ENCODE measurements at places on chromosomes 6 and 20. TPM values are rescaled to one million over a fixed set of nuclear protein-coding genes. Genes with fewer than 3 reads are reported as not detected.

- ATAC-seq = peak; percentile 42
Measured at GRCh38 chr6:37141281-37142049, 28.5 kb upstream of the PIM1 start.

DNA sequence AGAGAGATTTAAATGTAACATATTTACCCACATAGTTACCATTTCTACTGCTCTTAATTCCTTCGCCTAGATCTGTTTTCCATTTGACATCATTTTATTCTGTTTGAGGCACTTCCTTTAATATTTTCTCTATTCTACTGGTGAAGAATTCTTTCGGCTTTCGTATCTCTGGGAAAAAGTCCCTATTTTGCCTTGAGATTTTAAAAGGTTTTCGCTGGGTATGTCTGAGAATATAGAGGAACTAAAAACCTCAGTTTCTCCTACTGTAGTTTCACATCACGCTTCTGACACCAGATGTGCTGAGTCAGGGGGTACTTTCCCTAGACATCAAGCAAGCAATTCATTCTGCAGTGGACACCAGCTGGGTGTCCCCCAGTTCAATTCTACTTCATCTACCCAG, 61.7 kb downstream of the E2F3 start:
- ATAC-seq = no peak

- no peak for ATAC-seq
Measured at GRCh38 chr6:104173668-104174067, 686.1 kb downstream of the HACE1 start.

GRCh38 chr6:134097114-134097707, 44.8 kb upstream of the SLC2A12 start:
- no peak for ATAC-seq

- no peak for ATAC-seq
Measured at GRCh38 chr6:149779644-149779963, 30.1 kb downstream of the PCMT1 start.

DNA sequence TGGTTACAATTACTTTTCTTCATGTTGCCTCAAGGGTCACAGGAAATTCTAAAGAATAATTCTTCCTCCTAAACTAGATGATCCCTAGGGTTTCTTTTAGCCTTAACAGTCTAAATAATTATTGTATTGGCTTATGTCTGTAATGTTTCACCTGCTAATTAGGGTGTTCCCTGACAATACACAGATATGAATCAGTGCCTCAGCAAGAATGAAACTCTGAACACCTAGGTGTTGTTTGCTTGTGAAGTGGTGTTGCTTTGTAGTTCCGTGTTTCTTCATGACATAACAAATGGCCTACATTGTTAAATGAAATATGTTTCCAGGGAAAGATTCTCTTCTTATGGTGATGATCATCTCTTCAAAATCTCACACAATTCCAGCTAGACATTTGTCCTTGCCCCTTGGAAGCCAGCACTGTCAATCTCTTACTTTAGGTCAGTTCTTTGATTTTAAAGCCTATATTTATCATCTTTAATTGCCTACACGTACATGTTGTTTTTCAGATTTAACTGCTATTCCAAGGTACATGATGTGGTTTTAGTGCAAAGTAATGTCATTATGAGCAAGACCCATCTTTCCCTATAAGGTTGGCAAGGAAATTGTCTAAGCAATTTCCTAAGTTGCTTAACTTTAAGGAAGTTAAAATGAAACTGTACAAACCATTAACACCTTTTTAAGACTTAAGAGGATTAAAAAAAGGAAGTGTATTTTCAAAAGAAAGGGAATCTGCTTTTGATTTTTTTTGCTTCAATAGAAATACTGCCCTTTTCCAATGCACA, 111.9 kb downstream of the TBC1D7 start:
- no peak for ATAC-seq

GRCh38 chr6:152129691-152130151, 322.2 kb downstream of the ESR1 start:
- no peak for ATAC-seq

DNA sequence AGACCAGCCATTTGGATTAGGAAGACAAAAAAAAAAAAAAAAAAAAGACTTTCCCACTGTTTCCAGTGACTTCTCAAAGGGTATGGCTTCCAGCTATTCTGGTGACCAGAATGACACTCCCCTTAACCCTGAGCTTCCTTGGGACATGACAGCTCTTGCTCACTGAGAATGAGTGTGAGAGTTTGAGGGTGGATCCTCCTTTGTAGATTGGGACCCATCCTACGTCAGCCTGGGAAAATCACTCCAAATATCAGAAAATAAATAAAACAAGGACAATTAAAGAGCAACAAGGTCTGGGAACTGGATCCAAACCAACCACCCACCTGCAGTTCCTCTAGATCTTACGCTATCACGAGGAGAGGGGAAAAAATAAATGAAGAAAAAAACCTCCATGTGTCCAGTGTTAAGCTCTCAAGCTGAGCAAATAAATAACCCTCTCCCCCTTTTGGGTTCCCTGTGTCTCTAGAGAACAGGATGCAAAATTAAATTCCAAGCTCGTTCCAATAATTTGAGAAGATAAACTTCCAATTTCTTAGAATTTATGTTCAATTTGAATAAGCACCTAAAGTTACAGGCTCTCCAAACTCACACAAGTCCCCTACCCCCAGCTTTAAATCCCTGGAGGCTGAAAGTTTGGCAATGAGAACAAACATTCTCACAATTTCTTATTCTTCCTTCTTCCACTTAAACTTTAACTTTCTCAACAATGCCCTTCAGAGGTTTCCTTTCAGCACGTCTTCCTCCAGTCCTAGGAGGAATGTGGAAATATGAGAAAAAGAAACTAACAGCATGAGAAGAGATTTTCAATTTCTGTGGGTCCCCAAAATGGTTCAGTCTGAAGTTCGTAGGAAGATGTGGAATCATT, 170.2 kb downstream of the MTFR2 start:
- ATAC-seq = no peak

DNA sequence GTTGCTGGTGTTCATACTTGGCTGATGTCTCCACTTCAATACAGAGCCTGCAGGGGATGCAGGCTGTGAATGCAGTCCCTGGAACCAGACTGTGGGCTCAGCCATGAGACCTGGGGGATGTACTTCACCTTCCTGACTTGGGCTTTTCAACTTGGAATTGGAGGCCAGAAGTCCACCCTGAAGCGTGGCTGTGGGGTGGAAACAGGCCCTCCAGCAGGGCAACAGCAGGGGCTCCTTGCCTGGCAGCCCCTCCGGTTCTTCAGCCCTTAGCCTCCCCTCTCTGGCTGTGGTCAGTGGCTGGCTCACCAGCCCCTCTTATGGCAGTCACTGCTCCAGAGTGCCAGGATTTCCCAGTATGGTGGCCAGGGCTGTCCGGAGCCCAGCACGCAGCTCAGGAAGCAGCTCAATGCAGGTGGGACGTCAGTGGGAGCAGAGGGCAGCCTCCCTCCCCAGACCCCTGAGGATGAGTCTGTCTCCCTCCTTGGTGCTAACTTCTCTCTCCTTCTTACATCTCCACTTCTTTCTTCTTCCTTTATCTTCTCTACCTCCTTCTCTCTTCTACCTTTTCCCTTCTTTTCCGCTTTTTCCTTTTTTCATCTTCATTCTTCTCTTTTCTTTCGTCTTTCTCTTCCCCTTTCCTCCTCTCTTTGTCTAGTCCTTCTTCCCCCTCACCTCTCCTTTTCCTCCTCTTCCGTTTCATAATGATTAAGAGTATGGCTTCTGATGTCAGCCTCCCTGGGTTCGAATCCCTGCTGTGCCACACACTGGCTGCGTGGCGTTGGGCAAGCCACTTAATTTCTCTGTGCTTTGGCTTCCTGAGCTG, 45.3 kb downstream of the SLC52A3 start:
- ATAC-seq = no peak

DNA sequence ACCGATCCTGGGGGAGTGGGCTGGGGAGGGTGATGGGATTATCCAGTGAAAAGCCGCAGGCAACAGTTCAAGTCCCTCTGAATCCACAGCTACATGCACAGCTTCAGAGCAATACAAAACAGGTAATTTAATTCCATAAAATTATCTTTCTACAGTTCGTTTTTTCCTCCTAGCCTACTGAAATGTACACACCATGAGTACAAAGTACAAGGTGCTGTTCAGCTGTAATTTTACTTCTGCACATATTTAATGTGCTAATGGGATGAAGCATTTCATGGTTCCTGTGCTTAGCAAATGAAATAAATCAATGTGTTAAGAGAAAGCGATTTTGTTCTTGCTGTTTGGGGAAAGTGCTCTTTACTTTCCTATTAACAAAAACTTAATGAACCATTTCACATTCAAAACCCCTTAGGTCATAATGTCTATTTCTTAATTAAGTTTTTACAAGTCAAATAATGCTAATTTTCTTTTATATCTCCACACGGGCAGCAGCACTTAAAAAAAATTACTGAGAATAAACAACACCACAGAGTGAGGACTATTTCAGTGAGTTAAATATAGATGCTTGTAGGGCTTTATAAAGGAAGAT, 71.8 kb downstream of the INSM1 start:
- ATAC-seq = no peak

GRCh38 chr20:22394583-22394982, 189.8 kb downstream of the FOXA2 start:
- ATAC-seq = no peak

DNA sequence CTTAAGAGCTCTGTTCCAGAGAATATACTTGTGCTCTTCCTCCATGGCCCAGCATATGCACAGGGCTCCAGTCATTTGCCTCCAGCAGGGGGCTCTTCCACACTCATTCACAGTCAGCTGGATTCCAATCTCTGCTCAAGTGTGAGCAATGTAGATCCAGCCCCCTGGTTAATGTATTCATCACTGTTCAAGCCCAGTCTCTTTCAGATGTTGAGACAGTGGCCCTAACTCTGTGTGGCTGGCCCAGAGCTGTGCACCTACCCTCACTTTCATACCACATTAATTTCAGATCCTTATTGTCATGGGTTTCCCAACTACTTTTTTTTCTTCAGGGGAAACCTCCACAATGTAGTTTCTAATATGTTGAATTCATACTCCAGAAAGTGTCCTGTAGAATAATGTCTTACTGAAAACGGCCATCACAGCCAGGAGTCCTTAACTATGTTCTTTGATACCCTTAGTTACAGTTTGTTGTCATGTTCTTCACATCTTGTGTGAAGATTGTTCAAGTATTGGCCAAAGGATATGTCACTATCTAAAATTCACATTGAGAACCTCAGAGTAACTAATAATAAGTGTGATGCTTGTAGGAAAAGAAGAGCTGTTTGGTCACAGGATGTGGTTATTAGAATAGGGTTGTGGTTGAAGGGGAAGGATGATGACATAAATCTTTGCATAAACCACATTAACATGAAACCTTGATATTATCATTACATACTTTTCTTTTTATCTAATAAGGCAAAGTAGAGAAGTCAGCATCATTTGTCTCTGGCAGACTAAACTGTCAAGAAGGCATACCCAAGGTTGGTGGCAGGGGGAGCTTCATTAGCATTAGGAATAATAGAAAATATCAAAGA, 14.4 kb upstream of the HLA-DQA1 start:
- peak; percentile 87 for ATAC-seq

DNA sequence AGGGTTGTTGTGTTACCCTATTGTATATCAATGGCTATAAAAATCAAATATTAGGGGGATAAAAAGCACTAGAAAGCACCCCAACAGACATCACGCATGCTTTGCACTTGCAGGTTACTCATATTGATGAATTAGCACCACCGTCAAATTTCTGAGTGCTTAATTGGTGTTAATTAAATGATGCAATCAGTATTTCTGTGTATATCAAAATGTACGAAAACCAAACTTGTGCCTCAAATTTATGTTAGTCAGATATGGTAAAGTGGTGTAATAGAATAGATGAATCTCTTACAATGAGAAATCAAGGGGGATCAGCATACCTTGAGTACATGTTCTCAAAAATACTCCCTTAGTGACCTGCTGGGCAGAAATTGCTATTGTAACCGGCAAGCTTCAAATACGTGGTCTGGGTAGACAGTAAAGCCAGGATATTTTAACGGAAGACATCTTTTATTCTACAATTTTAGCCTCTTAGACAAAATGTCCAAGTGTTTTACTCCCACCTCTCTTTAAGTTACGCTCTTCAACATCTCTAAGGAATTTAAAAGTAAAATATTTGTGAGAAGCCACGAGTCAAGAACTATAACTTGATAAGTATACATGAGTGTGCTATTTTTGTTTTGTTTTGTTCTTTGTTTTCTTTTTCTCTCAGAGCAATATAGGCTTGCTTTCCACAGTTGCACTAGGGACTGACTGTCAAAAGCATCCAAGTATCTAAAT, 166.0 kb downstream of the QKI start:
- no peak for ATAC-seq

DNA sequence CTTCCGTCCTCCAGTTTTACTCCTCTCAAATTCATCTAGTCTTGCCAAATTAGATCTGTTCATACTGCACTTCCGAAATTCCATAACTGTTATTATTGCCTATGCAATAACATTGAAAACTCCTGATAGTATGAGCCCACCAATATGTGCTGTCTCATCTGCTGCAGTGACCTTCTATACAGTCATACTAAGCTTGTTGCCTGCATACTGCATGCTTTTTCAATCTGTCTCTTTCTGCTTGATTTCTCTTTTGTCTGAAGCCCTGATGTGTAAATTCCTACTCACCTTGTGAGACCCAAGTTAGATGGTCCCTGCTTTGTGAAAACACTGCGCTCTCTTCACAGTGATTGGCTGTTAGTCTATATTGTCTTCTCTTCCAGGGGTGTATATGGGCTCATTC, 1.1 kb downstream of the TBP start:
- ATAC-seq = no peak

DNA sequence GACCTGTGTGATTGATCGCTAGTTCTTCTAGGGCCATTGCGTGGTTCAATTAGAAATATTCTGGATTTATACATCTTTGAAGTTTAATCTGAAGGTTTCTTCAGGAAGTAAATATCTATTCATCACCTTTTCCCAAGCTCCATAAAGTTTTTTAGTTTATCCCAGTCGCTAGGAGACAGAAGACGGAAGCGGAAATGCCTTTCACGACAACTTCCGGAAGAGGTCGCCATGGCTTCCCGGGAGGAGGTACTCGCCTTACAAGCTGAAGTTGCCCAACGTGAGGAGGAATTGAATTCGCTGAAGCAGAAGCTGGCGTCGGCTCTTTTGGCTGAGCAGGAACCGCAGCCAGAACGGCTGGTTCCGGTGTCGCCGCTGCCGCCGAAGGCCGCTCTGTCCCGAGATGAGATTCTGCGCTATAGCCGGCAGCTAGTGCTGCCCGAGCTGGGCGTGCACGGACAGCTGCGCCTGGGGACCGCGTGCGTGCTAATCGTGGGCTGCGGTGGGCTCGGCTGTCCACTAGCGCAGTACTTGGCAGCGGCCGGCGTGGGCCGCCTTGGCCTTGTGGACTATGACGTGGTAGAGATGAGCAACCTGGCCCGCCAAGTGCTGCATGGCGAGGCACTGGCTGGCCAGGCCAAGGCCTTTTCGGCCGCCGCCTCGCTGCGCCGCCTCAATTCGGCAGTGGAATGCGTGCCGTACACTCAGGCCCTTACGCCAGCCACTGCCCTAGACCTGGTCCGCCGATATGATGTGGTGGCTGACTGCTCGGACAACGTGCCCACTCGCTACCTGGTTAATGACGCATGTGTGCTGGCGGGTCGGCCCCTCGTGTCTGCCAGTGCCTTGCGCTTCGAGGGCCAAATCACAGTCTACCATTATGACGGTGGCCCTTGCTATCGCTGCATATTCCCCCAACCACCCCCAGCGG, at the start of gene MOCS3:
MOCS3 (plus strand) TSS at position 204 of the 928 bp plus-strand sequence; CDS start at position 229, 25 bp downstream.
- peak; percentile 85 for ATAC-seq

GRCh38 chr20:62938105-62938888, at the start of gene GID8:
Gene GID8, plus strand, starts transcription at chr20:62938147. Its CDS starts 3,356 bp downstream, at chr20:62941503.
- peak; percentile 65 for ATAC-seq

GRCh38 chr6:5248302-5249098, 12.2 kb downstream of the LYRM4 start:
- ATAC-seq = no peak

Gene VGLL2
- total RNA-seq = not detected

Gene SNPH
- 1.7 TPM for total RNA-seq

Gene TMEM14B
- total RNA-seq = 109 TPM

Gene TFAP2B
- total RNA-seq = not detected

Gene TMEM217
- total RNA-seq = 2.5 TPM

Gene TBCC
- 16.6 TPM for total RNA-seq

Gene ADGRB3
- not detected for total RNA-seq

Data from activated T-helper 17 cell treated with anti-CD3 and anti-CD28 coated beads, Interleukin-2, amount 50 U/mL, for 72 hours (primary cell).